T-helper 2 cell (primary cell): ENCODE measurements at places on chromosomes 7 and 10.

DNA sequence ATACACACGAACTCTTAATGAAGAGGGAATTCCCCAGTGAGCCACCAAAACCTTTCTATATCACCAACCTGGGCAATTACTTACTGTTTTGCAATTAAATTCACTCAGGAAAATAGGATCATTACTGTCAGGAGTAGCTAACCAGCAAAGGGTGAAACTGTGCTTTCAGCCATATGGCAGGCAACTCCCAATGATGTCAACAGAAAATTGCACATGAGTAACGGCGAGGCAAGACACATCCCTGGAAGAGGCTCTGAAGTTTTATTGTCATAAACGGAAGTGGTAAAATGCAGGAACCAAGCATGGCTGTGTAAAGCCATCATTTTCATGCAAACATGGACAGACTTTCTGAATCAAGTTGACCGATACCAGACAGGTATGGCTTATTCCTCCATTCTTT, 548.9 kb upstream of the AUTS2 start:
- no peak for DNase-seq

DNA sequence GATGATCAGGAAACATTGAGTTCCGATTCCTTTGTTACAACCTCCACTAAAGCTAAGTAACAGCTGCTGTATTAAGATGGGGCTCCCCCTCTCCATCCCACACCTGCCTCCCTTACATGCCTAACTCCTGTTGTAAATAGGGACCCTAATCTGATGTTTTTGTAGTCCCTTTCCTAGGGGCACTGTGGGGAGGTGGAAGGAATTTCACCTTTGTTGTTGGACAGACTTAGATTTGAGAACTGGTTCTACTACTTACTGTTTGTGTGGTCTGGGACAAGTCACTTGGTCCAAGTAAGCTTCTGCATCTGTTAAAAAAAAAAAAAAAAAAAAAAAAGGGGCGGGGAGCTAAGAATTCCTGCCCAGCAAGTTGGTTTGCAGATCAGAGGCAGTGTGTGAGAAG, 42.6 kb downstream of the KIAA1217 start:
- no peak for DNase-seq

DNA sequence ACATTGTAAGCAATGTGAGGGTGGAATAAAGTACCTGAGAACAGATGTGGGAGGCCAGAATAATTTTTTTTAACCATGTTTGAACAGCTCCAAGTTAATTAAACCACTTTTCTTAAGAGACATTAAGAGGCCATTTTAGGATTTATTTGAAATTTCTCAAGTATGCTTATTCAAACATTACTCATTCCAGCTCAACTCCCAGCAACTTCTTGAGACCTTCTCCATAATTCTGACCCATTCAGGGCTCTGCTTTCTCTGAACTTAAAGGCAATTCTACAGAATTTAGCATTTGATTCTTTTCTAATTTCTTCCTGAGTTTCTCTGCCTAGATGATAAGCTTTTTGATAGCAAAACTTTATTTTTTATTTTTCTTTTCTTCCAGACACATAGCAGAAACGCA, 314.5 kb downstream of the CAMK1D start:
- DNase-seq = no peak

- DNase-seq = no peak
These were observed 59.1 kb upstream of the ZNF32 start for GRCh38 chr10:43707770-43708169.

DNA sequence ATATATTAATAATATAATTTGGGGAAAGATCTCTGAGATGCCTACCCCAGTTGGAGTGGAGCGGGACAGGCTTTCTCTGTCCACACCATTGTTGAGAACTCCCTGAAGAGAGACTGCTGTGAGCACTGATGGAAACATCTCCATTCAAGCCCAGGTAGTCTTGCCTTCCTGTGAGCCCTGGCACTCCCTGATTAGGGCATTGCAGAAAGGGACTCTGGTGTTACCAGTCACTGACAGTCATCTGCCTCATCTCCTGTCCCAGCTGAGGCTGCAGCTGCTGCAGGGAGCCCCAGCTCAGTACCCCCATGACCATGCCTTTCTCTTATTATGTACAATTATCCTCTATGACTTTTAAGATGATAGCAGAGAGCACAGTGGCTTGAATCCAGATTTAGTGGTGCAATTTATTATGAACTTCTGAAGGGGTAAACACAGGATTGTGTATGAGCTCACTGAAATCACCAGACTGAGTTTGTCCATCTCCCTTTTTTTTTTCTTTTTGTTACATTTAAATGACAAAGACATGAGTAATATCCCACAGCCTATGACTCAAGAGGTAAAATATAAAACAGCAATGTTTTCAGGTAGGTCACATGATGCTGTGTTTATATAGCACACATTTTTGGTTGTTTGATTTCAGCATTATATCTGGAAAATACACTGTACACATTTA, 236.9 kb downstream of the SLC25A13 start:
- no peak for DNase-seq

- DNase-seq = no peak
These were observed 152.1 kb downstream of the NOC3L start for GRCh38 chr10:94210440-94211168.

DNA sequence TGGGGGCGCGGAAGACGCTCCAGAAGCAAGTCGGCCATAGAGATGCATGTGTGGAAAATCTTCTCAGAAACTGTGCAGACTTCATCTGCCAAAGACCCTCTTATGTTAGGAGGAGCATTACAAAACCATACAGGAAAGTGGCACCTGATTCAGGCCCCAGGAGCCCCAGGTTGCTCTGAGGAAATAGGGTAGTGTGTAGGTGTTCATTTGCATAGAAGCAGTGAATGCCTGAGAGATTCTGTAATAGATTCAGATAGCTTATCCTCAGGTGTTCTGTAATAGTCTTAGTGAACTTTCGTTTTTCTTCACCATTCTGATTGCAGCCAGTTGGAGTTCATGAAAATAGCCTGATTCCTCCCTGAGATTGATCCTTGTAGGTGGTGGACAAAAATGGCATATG, 106.4 kb upstream of the GJD4 start:
- no peak for DNase-seq

DNA sequence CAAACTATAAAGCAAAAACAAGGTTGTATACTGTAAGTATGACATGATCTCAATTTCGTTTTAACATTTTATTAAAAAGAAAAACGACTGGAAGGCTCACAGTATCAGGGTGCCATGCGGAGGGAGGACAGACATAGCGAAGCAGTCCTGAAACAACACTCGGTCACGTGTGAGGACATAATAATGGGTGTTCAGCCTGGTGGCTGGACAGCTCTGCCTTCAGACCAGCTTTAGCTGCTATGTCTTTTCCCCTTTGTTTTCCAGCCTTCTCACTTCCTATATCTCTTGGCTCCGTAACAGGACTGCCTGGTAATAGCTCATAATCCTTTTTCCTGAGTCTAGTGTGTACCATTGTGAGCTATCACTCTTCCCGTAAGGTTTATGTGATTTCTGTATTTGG, 18.4 kb upstream of the KLF14 start:
- DNase-seq = no peak

- no peak for DNase-seq
These were observed 6.8 kb upstream of the AGR2 start for GRCh38 chr7:16811551-16811950.

DNA sequence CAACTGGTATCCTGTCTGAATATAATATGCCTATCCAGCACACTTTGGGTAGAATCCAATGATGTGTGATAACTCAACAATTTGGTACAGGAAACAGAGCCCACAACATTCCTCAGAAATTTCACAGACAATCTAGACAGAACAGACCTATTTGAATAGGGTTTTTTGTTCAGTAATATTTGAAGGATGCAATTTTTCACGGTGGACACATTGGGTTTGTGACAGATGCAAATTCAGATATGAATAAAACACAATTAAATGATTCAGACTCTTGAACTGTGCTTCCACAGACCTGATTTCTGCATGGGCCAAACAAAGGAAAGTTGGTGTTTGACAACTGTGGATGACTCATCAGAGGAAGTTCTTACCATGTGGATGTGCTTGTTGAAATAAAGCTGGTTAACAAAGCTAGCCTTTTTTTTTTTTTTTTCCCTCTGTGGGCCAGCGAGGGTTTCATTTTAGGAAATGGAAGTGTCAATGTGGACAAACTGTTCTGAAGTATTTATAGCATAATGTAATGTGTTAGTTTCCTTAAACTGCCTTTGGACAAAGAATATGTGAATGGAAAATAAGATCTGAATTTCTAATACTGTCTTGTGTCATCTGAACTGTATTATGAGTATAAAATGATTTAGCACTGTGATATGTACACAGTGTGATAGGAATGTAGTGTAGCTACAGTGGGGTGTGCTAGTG, 43.2 kb upstream of the FAM133B start:
- peak; percentile 62 for DNase-seq

GRCh38 chr10:74738985-74739567, 87.3 kb upstream of the KAT6B start:
- peak; percentile 27 for DNase-seq

GRCh38 chr7:43873300-43873699, 4.0 kb upstream of the MRPS24 start:
- no peak for DNase-seq

GRCh38 chr7:101216860-101217387, 457 bp downstream of the PLOD3 start:
- DNase-seq = no peak

GRCh38 chr7:51198654-51199053, 118.0 kb downstream of the COBL start:
- no peak for DNase-seq

DNA sequence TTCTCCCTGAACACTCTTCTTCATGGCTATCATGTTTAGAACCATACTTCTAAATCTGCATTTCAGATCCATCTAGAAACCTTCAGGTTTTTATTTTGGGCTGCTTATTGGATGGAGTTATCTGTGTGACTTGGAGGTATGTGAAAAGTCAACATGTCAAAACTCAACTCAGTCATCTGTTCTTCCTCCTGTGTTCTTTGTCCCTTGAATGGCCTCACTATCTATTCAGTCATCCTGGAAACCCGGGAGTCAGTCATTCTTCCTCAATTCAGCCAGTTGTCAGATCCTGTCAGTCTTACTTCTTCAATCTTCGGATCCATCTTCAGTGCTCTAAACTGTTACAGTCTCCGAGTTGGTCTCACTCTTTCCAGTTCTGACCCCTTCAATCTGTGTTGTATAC, 52.2 kb downstream of the VKORC1L1 start:
- DNase-seq = no peak

GRCh38 chr7:37216156-37216852, 232.4 kb downstream of the ELMO1 start:
- no peak for DNase-seq

- DNase-seq = peak; percentile 86
These were observed 78.4 kb upstream of the ADO start for GRCh38 chr10:62726142-62726541.

- DNase-seq = no peak
These were observed 158.5 kb downstream of the C7orf25 start for GRCh38 chr7:42753367-42753766.

- DNase-seq = no peak
These were observed 1.9 kb downstream of the KCTD7 start for GRCh38 chr7:66630531-66630930.

DNA sequence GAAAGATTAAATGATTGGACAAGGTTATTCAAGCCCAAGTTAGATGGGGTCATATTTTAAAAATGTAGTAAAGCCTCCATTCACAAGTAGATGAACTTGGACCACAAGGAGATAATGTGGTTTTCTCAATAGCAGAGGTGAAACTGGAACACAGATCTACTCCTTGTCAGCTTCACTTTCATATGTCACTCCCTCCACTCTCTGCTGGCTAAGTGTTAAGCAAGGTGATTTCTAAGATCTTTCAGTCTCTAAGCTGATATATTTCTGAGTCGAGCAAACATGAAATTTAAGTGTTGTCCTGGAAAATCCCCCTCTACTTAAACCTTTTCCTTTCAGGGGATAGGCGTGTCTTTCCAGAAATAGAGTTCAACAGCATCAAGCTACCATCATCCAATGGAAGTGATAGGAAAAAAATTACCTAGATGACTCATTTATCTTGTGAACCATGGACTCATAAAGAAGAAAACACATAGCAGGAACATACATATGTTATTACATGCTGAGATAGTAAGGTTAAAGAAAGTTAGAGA, 275.0 kb downstream of the PTEN start:
- no peak for DNase-seq

DNA sequence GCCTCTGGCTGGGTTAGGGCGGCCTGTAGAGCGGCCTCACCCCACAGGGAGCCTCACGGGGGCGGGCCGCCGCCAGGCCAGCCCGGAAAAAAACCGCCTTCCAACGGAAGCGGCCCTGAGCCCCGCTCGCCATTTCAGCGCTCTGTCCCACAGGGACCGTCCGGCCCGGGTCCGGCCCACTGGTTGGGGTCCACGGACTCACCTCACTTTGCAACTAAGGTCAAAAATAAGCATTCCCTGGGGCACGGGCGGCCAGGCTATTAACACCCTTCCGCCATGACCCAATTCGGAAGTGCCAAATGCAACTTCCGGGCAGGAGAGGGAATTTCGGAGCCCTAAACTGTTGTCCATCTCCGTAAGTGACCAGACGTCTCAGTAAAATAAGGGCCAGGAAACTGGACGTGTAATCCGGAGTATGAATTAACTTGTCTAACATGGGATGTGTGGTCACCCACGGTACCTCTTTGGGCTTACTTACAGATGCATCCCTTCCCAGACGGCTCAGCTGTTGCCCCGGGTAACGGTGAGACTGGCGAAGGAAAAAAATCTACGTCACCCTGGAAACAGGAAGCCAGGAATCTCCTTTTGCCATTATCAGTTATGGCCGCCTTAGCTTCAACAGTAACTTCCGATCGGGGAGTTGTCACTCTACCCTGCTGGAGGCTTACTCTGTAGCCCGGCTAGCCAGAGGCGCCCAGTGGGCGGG, at the start of gene BBIP1:
Gene BBIP1, minus strand, starts transcription at position 538 of the 706 bp plus-strand sequence. CDS start 1,023 bp downstream, outside the sequence.
- DNase-seq = no peak

GRCh38 chr10:123375738-123376137, 221.5 kb downstream of the BUB3 start:
- DNase-seq = no peak

DNA sequence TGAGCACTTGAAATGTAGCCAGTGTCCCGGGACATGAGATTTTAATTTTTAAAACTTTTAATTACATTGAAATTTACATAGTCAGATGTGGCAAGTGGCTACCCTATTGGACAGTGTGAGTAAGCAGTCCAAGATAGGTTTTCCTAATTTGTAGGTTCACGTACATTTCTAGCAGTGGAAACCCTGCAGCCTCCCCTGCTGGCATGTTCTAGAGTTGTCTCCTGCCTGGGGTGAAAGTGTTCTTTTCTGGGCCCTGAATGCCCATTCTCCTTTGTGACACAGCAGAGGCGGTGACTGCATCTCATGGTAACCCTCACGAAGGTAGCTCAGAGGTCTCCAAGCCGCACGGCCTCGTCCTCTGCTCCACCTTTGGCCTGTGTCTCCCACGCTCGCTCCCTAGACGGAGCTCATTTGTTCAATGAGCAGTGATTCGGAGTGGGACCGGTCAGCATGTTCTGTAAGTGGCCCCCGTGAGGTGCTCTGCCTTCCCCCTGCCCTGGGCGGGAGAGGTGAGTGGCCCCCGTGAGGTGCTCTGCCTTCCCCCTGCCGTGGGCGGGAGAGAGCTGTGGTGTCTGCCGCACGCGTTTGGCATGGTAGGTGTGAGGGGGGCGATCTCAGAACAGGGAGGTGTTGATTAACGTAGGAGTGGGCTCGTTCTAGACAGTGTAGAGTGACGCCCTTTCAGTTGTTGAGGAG, 18.0 kb downstream of the WDR37 start:
- no peak for DNase-seq
